ENCODE measurements at places on chromosomes 2 and 18.

DNA sequence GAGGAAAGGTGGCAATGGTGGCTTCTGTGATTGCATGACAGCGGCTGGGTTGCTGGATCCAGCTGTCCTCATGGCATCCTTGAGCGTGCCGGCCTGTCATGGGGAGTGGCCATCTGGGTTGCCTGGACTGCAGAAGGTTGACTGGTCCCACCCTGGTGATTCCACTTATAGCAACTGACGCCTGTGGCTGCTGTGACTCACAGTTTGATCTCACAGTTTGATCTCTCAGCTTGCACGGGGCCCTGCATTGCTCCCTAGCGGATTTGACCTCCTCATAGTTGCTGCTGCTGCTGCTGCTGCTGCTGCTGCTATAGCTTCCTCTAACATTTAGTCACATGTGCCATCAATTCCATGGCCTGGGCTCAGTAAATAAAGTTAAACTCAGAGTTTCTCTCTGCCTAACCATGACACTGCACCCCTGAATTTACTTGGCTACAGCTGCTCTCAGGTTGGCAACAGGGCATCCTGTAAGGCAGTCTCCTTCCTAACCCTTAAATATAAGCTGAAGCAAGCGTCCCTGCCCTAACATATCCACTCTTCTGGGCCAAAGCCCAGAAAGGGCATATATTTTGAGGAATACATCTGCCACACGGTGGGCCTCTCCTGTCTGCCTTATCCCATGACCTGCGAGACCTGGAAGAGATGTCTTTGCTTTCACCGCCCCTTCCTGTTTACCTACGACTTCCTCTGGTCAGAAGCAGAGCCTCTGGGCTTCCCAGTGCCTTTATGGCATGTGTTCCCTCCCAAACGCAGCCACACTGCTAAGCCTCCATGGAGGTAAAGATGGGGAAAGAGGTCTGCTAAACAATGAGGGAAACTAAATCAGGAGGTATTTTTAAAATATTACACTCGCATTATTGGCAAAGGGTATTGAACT lies 37.8 kb upstream of the CCDC150 start:
- ATAC-seq: no peak
- no peak overlapping the region for H3K27ac ChIP-seq
- no peaks in the 10 kb centered on the region for H3K4me1 ChIP-seq
- peaks cover 6% of the 10 kb centered on the region for H3K27me3 ChIP-seq

DNA sequence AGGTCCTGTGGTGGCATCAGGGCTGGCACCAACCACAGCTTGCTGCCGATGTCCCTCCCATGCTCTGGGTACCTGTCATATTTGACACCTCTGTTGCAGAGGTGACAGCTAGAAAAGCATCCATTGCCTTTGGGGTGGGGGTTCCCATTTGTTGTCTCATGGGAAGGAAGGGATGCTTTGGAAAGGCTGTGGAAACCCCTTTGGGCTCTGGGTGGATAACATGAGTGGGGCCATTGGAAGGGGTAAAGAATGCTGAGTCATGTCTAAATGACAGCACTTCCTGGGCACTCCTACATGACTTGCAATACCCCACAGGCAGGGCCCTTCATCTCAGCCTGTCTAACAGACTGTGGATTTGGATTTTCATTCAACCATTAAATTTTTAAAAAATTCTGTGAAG lies 27.8 kb downstream of the CTIF start:
- H3K4me1 ChIP-seq: peaks cover 11% of the 10 kb centered on the region
- no peak overlapping the region for H3K4me3 ChIP-seq
- no peaks in the 10 kb centered on the region for H3K27me3 ChIP-seq
- no peaks in the 10 kb centered on the region for H3K36me3 ChIP-seq

- ATAC-seq: no peak
- no peaks in the 10 kb centered on the region for H3K36me3 ChIP-seq
- no peak overlapping the region for H3K4me3 ChIP-seq
- H3K27me3 ChIP-seq: no peaks in the 10 kb centered on the region
These were observed 1469.7 kb upstream of the PIK3C3 start for GRCh38 chr18:40485318-40485717.

DNA sequence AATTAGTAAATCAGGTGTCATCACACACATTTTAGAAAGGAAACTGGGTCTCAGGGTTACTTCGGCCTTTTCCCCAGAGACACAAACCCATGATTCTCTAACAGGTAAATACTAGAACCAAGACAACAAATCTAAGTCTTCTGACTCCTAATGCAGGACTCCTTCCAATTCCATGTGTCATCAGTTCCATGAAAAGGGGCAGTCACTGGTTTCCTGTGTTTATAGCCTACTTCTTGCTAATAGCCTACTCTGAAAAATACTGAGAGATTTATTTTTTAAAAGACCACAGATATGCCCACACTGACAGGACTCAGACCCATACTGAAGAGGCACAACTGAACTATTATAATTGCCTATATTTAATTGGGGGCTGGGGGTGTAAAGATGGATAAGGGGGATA lies 33.0 kb downstream of the RAB1A start:
- peak overlapping the region; percentile 13 for H3K27ac ChIP-seq
- no peak overlapping the region for H3K4me3 ChIP-seq
- peaks cover 17% of the 10 kb centered on the region for H3K4me1 ChIP-seq
- no peaks in the 10 kb centered on the region for H3K27me3 ChIP-seq

DNA sequence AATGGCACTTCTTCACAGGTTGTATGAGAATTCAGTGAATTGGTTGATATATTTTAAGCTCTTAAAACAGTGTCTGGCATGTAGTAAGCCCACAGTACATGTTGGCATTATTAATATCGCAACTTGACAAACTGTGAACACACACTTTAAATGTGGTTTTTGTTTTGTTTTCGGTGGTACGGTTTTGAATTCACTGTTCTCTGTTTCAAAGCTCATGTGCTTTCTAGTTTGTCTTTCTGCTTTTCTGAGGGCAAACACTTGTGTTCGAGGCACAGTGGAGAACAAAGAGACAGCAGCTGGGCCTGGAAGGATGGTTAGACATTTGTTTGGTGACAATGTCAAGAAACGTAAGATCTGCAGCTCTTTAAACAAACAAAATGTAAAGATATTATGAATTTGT lies 276.5 kb upstream of the MC4R start:
- ATAC-seq: no peak
- no peak overlapping the region for H3K4me3 ChIP-seq
- H3K27ac ChIP-seq: no peak overlapping the region
- H3K36me3 ChIP-seq: no peaks in the 10 kb centered on the region
- no peaks in the 10 kb centered on the region for H3K27me3 ChIP-seq

GRCh38 chr2:152093464-152093863 lies 5.4 kb downstream of the CACNB4 start:
- no peak overlapping the region for H3K4me3 ChIP-seq
- peaks cover 9% of the 10 kb centered on the region for H3K36me3 ChIP-seq
- no peak overlapping the region for H3K27ac ChIP-seq

DNA sequence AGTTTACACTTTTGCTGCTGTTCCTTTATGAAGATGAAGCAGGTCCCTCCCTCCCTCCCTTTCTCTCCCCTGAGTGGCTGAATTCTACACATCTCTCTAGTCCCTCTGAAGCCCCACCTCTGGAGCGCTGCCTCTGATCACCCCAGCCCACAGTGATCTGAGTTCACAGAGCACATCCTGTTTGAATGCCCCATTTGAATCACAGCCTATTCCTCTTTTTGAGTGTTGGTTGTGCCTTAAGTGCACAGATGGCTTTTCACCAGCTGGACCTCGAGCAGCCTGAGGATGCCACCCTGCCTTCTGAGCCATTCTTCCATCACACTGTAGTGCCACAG lies 87.1 kb downstream of the ITGB1BP1 start:
- peaks cover 4% of the 10 kb centered on the region for H3K27me3 ChIP-seq
- H3K4me1 ChIP-seq: no peaks in the 10 kb centered on the region
- H3K27ac ChIP-seq: no peak overlapping the region
- no peaks in the 10 kb centered on the region for H3K36me3 ChIP-seq
- H3K4me3 ChIP-seq: no peak overlapping the region

- no peaks in the 10 kb centered on the region for H3K36me3 ChIP-seq
- ATAC-seq: no peak
- no peak overlapping the region for H3K4me3 ChIP-seq
- peaks cover 19% of the 10 kb centered on the region for H3K27me3 ChIP-seq
- no peak overlapping the region for H3K27ac ChIP-seq
- no peaks in the 10 kb centered on the region for H3K4me1 ChIP-seq
These were observed 51.8 kb upstream of the NPAS2 start for GRCh38 chr2:100767810-100768806.

GRCh38 chr2:190723397-190724090 lies 74.7 kb downstream of the NAB1 start:
- H3K36me3 ChIP-seq: peaks cover 4% of the 10 kb centered on the region
- H3K27me3 ChIP-seq: peaks cover 4% of the 10 kb centered on the region
- peak overlapping the region; percentile 97 for H3K27ac ChIP-seq
- peak overlapping the region; percentile 84 for H3K4me3 ChIP-seq
- no peak for ATAC-seq
- peaks cover 47% of the 10 kb centered on the region for H3K4me1 ChIP-seq
